ENCODE measurements at places on chromosomes 3 and 15.

- DNase-seq: no peak
Observed at GRCh38 chr3:133113927-133114597, 75.9 kb downstream of the TMEM108 start.

- DNase-seq: no peak
Observed at GRCh38 chr15:29031502-29032228, 145.9 kb downstream of the APBA2 start.

- no peak for DNase-seq
Observed at GRCh38 chr3:12822725-12823373, 18.5 kb downstream of the RPL32 start.

DNA sequence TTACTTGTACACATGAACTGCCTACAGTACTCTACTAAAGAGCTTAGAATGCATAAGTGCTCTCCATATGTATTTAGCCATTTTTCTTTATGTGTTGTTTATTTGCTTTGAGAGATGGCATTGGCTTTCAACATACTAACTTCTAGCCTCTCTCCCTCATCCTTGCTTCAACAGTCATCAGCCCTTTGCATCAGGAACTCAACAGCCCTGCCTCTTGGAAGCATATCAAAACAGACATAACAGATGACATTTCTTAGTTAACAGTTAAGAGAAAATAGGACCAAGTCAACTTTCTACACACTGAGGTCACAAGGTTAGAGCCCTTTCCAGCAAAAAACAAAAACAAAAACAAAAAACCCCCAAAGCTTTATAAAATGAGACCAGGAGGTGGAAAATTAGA is 145.6 kb downstream of the TCF12 start:
- DNase-seq: no peak

- no peak for DNase-seq
Observed at GRCh38 chr15:87713475-87713879, 543.1 kb downstream of the NTRK3 start.

DNA sequence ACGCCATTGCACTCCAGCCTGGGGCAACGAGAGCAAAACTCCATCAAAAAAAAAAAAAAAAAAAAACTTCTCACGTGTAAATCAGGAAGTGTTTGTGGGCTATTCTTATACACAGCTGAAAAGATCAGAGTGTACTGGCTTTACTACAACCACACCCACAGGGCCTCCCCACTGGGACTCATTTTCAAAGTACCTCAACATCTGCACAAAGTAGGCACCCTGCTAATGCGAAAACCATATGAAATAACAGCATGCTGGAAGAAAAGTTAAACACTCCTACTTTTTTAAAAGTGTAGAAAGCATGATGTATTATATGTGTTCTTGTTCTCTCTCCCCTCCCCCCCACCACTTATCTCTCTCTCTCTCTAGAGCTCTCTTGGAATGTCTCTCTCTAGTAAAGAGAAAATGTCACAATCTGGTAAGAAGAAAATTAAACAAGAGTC is 11.1 kb downstream of the UACA start:
- no peak for DNase-seq

DNA sequence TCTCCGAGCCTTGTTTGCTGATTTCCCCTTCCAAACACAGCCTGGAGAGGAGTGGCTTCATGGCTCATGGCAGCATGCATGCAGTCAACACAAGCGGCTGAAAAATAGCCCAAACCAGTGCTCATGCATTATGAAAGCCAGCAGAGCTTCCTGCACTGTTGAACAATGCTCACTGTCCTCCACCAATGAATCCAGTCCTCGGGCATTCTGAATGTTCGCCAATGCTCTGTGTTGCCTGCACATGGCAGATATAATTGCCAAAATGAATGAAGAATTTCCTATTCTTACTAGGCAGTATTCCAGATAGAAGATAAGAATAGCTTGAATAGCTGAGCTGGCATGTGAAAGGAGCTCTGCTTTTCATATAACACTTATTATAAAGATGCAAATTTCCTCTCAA is 252.7 kb downstream of the ROBO1 start:
- no peak for DNase-seq
